Amniotic epithelial cell (primary cell): ENCODE measurements at places on chromosomes 1 and 21.

DNA sequence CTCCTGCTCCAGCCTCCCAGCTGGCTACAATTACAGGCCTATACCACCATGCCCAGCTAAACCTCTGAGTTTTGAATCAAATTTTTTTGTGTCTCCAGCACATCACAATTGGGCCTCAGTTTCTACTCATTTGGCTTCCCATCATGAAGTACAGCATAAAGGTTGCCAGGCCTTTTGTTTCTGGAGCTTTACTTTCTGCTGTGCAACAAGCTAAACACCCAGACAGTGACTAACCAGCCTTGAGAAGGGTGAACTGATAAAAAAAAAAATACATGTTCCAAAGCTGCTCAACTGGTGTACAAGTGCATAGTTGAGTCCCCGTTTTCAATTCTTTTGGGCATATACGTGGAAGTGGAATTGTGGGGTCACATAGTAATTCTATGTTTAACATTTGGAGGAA is 25.1 kb downstream of the TIAM1 start:
- DNase-seq, result no peak

DNA sequence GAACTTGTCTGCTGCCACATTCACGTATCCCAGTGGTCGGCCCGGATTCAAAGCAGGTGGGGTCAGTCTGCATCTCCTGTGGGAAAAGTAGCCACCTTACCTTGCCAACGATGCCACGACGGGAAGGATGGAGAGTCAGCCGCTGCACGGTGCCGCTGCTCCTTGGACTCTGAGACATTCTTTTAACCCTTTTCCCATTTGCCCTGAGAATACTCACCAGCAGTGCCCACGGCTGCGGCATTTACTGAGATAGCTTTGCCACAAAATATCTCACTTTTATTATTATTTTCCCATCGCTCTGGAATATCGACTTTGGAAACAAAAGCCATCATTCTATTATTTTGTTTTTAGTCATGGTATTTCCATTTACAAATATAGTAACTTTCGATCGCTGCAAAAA is 15.3 kb upstream of the TTC34 start:
- no peak for DNase-seq

GRCh38 chr1:203507759-203508158 is 13.8 kb downstream of the OPTC start:
- no peak for DNase-seq

DNA sequence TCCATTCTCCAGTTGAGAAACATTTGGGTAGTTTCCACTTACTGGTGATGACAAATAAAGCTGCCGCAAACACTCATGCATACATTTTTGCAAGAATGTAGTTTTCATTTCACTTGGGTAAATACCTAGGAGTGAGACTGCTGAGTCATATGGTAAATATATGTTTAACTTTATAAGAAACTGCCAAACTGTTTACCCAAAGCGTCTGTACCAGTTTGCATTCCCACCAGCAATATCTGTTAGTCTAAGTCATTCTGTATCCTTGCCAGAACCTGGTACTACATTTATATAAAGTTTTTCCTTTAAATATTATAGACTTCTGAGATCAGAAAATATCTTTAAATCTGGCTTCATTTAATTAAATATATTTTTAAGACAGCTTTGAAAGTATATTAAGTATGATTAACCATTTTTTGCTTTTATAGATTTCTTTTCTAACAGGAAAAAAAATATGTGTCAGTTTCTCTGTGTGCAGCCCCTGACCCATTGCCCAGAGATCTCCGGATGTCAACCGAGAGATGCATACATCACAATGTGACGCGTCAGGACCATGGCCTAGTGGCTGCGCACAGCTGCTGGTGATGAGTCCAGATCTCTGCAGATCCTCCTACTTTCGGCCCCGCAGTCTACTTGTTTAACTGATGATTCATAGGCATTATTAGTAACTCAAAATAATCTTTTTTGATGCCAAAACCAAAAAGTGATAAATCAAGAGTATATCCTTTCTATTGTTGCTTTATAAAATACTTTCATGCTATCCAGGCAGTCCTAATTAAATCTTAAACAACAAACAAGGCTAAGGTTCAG is 227.1 kb upstream of the MAP1LC3C start:
- no peak for DNase-seq

DNA sequence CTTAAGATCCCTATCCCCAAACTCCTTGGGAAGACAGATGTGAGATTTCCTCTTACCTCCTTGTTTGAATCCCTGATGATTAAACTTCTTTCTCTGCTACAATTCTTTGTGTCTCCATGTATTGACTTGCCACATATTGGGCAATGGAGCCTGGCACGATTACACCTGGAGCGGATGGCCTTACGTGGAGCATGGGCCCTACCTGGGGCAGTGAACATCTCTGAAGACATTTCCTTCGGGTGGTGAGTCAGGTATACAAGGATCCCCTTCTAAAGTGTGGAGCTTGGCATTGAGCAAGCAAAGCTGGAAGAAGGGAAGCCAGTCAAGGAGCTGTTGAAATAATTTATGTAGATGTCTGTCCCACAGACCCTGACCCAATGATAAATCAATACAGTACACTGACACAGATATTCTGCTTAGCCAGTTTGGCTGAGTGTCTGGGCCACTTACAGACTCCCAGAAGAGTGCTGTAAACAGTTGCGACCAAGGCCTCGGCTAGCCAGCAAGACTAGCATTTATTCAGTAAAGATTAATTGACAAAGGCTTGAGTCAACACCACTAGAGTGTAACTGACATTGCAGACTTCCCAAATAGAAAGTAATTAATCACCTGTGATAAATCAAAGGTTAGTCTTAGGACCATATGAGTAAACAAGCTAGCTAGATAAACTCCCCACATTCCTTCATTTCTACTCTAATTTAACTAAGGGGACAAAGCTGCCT is 83.1 kb upstream of the KCNK1 start:
- DNase-seq, result no peak

GRCh38 chr1:7410156-7410555 is 360.9 kb upstream of the VAMP3 start:
- DNase-seq, result no peak
